Osteocyte (in vitro differentiated cells): ENCODE measurements at places on chromosomes 12 and 14. TPM values are rescaled to one million over a fixed set of nuclear protein-coding genes. Genes with fewer than 3 reads are reported as not detected.

DNA sequence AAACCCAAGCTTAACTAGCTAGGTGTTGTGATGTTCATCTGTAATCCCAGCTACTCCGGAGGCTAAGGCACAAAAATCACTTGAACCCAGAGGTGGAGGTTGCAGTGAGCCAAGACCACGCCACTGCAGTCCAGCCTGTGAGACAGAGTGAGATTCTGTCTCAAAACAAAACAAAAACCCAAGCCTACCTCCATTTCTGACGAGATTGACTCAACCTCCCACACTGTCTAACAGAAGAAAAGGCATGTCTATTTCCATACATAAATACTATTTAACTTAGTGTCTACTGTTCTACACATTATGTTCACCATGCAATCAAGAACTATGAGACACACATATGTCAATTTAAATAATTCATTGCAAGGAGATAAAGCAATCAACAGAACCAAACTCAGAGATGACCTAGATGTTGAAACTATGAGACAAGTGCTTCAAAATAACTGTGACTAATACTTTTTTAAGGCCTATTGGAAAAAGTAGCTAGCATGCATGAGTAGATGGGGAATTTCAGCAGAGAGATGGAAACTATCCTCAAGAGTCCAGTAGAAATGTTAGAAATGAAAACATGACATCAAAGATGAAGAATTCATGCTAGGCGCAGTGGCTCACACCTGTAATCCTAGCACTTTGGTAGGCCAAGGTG lies 75.9 kb upstream of the DHRS4 start:
- no peaks in the 10 kb centered on the region for H3K36me3 ChIP-seq
- no peak overlapping the region for H3K4me3 ChIP-seq
- no peak overlapping the region for H3K27ac ChIP-seq
- peaks cover 42% of the 10 kb centered on the region for H3K27me3 ChIP-seq
- no peaks in the 10 kb centered on the region for H3K4me1 ChIP-seq

- no peak for DNase-seq
- peaks cover 16% of the 10 kb centered on the region for H3K4me1 ChIP-seq
- H3K27me3 ChIP-seq: no peaks in the 10 kb centered on the region
- peaks cover 8% of the 10 kb centered on the region for H3K36me3 ChIP-seq
Measured at GRCh38 chr14:101862177-101862576, 100.7 kb downstream of the PPP2R5C start.

The ACSM4 gene
- total RNA-seq: not detected in 2 replicates

DNA sequence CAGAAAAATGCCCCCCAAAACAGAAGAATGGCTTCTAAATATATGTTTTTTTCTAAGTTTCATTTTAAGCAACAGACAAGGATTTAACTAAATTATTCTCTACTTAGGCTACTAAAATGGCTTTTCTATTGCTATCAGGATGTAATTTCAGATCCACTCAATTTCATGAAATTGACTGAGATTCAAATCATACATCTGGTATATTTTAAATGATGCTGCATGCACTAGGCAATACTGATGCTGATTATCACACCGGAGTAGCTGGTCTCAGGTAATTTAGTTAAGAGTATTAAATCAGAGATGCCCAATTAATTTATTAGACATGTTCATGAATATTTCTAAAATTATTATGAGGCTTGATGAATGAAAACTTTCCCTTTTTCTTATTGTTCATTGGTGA lies 151.7 kb downstream of the APAF1 start:
- no peak overlapping the region for H3K27ac ChIP-seq
- H3K4me3 ChIP-seq: no peak overlapping the region
- no peak for DNase-seq
- no peaks in the 10 kb centered on the region for H3K4me1 ChIP-seq

- peaks cover 87% of the 10 kb centered on the region for H3K4me1 ChIP-seq
- H3K36me3 ChIP-seq: no peaks in the 10 kb centered on the region
- H3K27me3 ChIP-seq: no peaks in the 10 kb centered on the region
- peak overlapping the region; percentile 80 for H3K27ac ChIP-seq
- H3K4me3 ChIP-seq: peak overlapping the region; percentile 46
- DNase-seq: no peak
Measured at GRCh38 chr12:116123451-116124258, 153.8 kb downstream of the MED13L start.

The HCAR3 gene
- total RNA-seq: not detected in 2 replicates

- no peaks in the 10 kb centered on the region for H3K27me3 ChIP-seq
- H3K36me3 ChIP-seq: no peaks in the 10 kb centered on the region
- H3K27ac ChIP-seq: no peak overlapping the region
- DNase-seq: no peak
- H3K4me1 ChIP-seq: no peaks in the 10 kb centered on the region
Measured at GRCh38 chr12:72989458-72989947, 717.3 kb downstream of the TRHDE start.

The AQP5 gene
- total RNA-seq: 0.24 and 0.46 TPM in 2 replicates

GRCh38 chr12:111269718-111270117 lies 99.2 kb downstream of the PHETA1 start:
- no peaks in the 10 kb centered on the region for H3K4me1 ChIP-seq
- H3K36me3 ChIP-seq: no peaks in the 10 kb centered on the region
- no peak for DNase-seq
- H3K4me3 ChIP-seq: no peak overlapping the region

DNA sequence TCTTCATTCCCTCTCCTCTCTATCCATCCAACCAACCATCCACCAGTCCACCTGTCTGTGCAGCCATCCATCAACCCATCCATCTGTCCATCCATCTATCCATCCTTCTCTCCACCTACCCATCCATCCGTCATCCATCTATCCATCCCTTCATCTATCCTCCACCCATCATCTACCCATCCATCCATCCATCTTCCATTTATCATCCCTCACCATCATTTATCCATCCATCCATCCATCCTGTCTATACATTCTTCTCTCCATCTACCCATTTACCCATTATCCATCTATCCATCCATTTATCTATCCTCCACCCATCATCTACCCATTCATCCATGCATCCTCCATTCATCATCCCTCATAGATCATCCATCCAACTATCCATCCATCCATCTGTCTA lies 24.4 kb downstream of the AACS start:
- no peak for DNase-seq
- H3K4me3 ChIP-seq: no peak overlapping the region
- H3K27ac ChIP-seq: no peak overlapping the region
- no peaks in the 10 kb centered on the region for H3K27me3 ChIP-seq

- no peak overlapping the region for H3K4me3 ChIP-seq
- peaks cover 60% of the 10 kb centered on the region for H3K4me1 ChIP-seq
- DNase-seq: no peak
- H3K27ac ChIP-seq: no peak overlapping the region
- peaks cover 28% of the 10 kb centered on the region for H3K36me3 ChIP-seq
Measured at GRCh38 chr12:3099146-3099545, 22.0 kb downstream of the TSPAN9 start.

DNA sequence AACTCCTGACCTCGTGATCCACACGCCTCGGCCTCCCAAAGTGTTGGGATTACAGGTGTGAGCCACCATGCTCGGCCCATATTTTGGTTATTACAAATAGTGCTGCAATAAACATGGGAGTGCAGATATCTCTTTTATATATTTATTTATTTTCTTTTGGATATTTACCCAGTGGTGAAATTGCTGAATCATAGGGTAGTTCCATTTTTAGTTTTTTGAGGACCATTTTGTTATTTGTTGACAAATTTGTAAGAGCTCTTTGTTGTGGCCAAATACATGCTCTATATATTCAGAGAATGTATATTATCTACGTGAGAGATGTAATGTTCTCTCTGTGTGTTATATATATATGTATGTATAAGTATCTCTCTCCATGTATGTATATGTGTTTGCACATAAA lies 15.9 kb downstream of the AMN1 start:
- no peak overlapping the region for H3K27ac ChIP-seq
- no peak for DNase-seq
- H3K4me3 ChIP-seq: no peak overlapping the region
- peaks cover 10% of the 10 kb centered on the region for H3K36me3 ChIP-seq
- no peaks in the 10 kb centered on the region for H3K27me3 ChIP-seq
